ENCODE measurements at places on chromosomes 12 and 14. TPM values are rescaled to one million over a fixed set of nuclear protein-coding genes. Genes with fewer than 3 reads are reported as not detected.

PPP2R5E gene
- total RNA-seq = 46.3 TPM

PRDM4 gene
- 28.1 TPM for total RNA-seq

DNA sequence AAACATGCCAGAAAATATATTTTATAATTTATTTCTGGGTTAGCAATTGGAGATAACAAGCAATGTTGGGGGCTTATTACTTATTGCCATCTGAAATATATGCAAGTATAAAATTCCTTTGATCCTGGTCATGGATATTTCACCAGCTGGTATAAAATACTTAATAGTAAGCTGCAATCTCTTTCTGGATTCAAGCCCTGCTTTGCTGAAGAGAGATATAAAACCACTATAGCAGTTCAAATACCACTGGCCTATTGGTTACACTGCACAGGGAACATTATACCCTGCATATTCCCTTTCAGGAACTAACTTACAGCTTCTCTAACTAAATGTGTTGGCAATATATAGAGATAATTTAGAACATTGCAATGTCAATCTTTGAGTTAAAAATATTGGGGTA, 546.2 kb upstream of the ATP2B1 start:
- no peak for DNase-seq
- H3K36me3 ChIP-seq = no peaks in the 10 kb centered on the region
- H3K27ac ChIP-seq = no peak overlapping the region

GRCh38 chr14:54350203-54350602, 46.6 kb upstream of the CDKN3 start:
- H3K4me3 ChIP-seq = no peak overlapping the region
- no peak overlapping the region for H3K27ac ChIP-seq
- H3K27me3 ChIP-seq = peaks cover 21% of the 10 kb centered on the region
- no peaks in the 10 kb centered on the region for H3K4me1 ChIP-seq
- no peaks in the 10 kb centered on the region for H3K36me3 ChIP-seq

GRCh38 chr12:79008591-79008990, 144.0 kb downstream of the SYT1 start:
- H3K36me3 ChIP-seq = no peaks in the 10 kb centered on the region
- no peaks in the 10 kb centered on the region for H3K27me3 ChIP-seq
- no peak overlapping the region for H3K4me3 ChIP-seq
- no peak overlapping the region for H3K27ac ChIP-seq
- H3K4me1 ChIP-seq = no peaks in the 10 kb centered on the region

- H3K4me1 ChIP-seq = peaks cover 35% of the 10 kb centered on the region
- H3K27ac ChIP-seq = no peak overlapping the region
- no peak for DNase-seq
- H3K27me3 ChIP-seq = no peaks in the 10 kb centered on the region
Observed at GRCh38 chr12:110444455-110444854, 5.7 kb downstream of the ARPC3 start.

KCNMB4 gene
- 0.80 TPM for total RNA-seq
